GDM1 (cell line): ENCODE measurements at places on chromosomes 6 and 20.
A peak's percentile ranks its signal among the peaks of the same experiment; 100 is the strongest.

GRCh38 chr6:149694921-149695320, 23.0 kb downstream of the LATS1 start:
- no peak for DNase-seq

GRCh38 chr6:11223286-11223864, 9.1 kb downstream of the NEDD9 start:
- DNase-seq, result no peak

GRCh38 chr6:106114492-106114891, 28.4 kb downstream of the PRDM1 start:
- no peak for DNase-seq

DNA sequence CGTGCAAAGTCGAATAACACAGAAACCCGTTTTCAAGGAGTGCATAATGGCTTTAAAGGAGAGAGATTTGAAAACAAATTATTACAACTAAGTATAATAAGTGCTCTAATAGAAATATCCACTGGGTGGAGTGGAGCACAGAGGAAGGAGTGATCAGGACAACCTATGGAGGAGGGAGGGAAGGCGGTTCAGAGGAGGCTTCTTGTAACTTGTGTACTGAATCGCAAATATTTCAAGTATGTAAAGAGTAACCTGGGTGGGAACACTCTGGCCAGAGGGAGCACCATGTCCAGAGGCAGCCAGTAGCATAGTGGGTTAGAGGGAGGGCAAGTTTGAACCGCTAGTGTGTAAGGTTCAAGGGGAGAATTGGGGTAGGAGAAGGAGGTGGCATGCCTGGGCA, 21.6 kb upstream of the TNFAIP3 start:
- no peak for DNase-seq

DNA sequence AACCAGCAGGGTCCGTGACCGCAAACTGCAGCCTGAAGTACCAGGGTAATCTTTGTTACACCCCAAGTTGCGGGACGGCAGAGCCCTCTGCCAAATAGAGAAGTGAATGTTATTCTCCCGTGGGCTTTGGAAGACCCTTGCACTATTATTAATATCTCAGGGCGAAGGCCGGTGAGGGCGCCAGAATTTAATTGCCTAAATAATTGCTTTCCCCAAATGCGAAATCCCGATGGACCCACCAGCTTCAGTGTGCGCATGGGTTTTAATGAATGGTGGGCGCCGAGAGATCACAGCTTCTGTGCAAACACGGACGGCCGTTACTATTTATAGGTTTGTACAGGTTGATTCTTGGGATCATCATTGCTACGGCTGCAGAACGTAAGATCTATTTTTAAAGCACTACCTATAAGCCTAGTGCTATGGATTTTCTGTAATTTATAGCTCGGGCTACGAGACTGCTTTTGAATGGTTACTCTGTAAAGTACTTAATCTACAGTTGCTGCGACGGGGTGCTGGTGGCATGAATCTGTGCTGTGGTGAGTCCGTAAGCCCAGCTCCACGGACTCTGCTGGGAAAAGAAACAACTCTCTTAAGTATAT, 15.2 kb upstream of the PHACTR3 start:
- DNase-seq, result no peak

DNA sequence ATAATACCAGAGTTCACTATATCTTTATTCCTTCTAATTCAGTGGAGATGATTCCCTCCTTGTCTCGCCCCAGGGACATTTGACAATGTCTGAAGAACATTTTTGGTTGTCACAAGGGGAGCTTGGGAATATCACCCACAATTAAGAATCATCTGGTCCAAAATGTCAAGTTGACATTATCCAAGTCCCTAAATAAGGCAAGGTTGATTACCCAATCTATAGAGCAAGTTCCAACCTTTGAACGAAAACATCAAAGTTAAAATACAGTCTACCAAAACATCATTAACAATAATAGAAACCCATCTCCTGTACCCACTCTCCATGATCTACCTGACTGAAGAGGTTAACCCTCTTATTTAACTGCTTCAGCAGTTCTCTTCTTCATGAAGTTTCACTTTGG, 15.6 kb downstream of the DEK start:
- no peak for DNase-seq

GRCh38 chr6:39195792-39196385, 33.4 kb downstream of the KCNK5 start:
- DNase-seq, result no peak

DNA sequence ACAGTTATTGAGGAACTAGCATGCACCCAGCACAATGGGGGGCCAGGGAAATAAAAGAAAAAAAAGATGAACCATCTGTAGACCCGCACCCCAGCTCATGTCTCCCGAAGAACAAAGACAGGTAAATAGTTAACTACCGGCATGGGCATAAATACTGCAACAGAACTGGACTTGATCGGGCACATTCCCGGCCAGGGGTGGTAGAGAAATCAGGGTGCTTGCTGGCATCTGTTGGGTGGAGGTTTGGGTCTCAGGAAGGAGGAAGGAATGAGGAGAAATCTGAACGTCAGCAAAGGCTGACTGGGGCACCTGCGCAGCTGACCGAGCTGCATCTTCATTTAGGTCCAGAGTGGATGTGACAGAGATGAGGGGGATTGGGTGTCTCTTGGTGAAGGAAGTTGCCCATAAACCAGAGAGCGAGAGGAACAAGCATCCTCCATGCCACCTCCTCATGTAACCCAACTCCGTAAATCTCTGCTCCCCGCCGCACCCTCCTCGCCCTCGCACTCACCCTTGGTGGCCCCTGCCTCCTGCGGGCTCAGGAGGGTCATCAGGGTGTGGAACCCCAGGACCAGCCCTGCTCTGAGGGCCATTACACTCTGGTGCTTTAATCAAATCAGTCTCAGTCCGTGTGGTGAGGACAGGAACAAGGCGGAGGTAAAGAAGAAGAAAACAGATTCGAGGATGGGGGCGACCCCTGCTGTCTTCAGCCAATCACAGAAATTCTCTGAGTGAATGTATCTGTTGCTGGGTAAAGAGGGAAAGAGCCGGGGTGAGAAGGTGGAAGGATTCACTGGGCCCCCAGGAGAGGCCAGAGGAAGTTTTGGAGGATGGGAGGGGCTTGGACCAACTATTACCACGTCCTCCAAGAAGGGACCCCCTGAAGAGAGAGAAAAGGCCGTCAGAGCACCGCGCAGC, at the start of gene HLA-DOA:
HLA-DOA (minus strand) TSS at position 648 of the 918 bp plus-strand sequence.
- peak; percentile 27 for DNase-seq

DNA sequence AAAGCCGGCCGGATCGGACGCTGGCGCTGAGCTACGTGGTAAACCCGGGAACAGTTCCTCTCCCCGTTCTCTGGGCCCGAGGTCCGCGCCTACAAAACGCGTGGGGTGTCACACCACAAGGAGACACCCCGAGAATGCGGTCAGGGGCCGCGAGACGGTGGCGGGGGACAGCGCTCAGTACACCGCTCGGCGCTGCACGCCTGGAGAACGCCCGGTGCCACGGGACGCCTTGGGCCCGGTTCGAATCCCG, 670 bp downstream of the NCOA5 start:
- no peak for DNase-seq

- DNase-seq, result no peak
These were observed 6.5 kb downstream of the EFHC1 start for GRCh38 chr6:52426667-52427066.

DNA sequence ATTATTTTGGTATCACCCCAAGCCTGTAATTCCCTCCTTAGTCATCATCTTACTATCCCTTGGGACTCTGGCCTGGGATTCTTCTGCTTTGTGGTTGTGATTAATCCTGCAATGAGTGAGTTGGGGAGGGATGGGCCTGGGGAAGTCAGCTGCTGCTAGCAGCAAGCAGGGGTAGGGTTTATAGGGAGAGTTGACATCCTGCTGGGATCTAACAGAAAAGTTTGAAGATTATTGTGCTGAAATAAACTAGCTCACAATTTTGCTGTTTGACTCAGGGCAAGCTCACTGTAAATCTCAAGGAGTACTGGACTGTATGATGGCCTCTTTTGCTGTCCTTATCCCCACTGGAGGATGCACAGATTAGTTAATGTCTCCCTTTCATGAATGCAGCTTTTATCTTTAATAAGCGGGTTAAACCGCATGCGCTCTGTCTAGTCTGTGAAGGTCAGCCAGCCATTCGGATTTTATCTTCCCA, 83.4 kb downstream of the JARID2 start:
- DNase-seq, result no peak

DNA sequence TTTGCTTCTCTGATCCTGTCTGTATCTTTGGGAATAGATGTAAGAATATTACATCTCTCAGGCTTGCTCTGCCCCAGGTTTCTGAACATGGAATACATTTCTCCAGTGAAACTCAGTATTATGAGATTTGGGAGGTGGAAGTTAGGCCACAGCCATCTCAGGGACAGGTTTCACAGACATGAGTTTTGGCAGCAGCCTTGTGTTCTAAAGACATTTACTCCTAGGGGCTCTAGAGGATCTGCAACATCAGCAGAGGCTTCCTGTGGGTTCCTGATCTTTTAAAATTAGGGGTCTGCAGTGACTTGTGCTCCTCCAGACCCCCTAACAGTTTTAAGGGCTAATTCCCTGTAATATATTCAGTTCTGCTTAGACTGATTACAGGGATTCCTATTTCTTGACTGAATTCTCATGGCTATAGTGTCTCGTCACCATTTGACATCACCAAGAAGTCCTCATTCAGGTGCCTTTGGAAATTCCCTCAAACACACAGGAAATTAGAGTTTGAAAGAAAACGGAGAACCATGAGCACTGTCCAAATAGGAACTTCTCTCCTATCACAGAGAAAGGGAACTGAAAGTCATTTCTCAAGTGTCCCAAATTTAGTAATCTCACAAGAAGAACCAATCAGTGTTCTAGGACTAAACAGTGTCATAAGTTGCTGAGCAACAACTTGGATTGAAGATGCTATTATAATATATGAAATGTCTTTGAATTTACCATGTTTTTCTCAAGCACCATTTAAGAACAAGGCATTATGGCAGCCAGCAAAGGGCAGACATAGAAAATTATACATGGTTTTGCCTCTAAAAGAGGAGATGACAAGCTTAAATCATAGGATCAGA, 2.5 kb upstream of the HLA-DRA start:
- peak; percentile 69 for DNase-seq

- DNase-seq, result no peak
These were observed 21.1 kb downstream of the GCLC start for GRCh38 chr6:53523511-53524454.

DNA sequence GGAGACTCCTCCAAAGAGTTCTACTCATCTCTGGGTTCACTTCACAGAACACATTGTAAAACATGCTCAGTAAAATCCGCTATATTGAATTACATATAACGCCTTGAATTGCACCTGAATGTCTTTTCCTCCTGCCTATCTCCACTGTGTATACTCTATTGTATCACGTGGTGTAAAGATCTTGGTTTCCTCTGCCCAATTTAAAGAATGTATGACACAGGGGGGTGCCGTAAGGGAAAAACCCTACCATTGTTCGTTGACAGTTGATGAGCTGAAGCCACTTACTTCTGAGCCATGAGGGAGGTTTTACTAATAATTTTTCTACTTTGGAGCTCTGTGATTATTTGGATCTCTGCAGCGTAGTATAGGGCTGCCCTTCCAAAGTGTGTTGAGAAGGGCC, 6.0 kb downstream of the ASF1A start:
- no peak for DNase-seq

- no peak for DNase-seq
These were observed 145.5 kb downstream of the ERMARD start for GRCh38 chr6:169896826-169897456.

DNA sequence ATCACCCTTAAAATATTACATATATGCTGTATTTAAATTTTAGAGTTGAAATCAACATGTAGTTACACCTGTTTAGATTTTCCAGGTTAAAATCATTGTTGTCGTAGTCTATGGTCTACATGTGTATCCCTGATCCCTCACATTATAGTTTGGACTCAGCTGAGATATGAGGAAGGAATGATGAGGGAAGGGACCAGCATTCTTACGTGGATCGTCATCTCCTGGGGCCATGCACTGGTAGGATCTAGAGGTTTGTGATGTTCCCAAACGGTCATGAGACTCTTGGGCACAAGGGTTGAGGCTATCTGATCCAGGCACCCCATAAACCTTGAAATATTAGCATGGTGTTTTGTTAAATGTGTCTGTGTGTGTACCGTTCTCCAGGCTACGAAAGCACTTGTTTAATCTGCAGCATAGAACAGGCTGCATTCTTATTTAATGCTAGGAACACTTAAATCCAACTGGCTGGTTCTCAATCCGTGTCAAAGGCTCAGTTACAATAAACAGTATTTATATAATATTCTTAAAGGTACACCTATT, 55.4 kb downstream of the IPCEF1 start:
- DNase-seq, result no peak
